SW480 (cell line): ENCODE measurements at places on chromosomes 6 and 20.

DNA sequence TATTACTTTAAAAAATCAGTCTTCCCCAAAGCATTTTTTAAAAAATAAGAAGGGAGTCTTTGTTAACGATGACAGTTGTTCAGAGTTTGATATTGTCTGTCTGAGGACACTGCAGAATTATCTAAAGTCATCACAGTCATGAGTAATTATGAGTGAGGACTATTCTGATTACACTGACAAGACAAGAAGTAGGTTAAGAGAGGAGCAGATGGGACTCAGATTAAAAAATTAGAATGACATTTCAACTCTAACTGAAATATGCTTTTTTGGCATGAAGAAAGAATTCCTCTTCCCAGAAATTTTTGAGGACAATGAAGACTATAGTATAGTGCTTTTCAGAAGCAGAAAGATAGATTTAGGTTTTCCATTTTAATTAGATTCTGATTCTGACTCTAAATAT is 456.5 kb downstream of the EPHA7 start:
- DNase-seq = no peak

DNA sequence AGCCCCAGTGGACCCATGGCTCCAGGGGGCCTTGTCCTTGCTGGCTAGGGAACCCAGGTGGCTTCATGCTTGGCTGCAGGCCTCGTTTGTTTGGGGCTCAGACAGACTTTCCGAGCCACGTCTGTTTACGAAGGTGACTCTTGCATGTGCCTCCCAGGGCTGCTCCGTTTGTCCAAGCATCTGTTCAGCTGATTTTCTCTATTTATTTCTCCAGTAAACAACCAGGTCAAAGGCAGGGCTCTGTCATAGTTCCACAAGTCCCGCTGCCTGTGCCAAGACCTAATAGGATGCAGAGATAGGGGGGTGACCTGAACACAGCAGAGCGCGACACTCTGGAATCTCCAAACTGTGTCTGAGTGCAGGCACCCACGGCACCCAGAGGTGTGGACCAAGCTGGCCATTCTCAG is 12.8 kb upstream of the SPO11 start:
- no peak for DNase-seq

GRCh38 chr20:58384821-58385220 is 4.2 kb upstream of the VAPB start:
- DNase-seq = no peak

DNA sequence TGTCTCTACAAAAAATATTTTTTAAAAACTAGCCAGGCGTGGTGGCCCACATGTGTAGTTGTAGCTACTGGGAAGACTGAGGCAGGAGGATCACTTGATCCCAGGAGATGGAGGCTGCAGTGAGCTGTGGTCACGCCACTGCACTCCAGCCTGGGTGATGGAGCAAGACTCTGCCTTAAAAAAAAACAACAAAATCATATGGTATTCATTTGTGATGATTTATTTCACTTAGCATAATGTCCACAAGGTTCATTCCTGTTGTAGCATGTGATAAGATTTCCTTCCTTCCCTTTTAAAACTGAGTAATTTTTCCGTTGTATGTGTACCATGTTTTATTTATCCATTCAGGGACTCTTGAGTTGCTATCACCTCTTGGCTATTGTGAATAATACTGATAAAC is 26.2 kb downstream of the TMEM170B start:
- DNase-seq = no peak

- no peak for DNase-seq
Observed at GRCh38 chr6:56033401-56033800, 158.0 kb upstream of the BMP5 start.

DNA sequence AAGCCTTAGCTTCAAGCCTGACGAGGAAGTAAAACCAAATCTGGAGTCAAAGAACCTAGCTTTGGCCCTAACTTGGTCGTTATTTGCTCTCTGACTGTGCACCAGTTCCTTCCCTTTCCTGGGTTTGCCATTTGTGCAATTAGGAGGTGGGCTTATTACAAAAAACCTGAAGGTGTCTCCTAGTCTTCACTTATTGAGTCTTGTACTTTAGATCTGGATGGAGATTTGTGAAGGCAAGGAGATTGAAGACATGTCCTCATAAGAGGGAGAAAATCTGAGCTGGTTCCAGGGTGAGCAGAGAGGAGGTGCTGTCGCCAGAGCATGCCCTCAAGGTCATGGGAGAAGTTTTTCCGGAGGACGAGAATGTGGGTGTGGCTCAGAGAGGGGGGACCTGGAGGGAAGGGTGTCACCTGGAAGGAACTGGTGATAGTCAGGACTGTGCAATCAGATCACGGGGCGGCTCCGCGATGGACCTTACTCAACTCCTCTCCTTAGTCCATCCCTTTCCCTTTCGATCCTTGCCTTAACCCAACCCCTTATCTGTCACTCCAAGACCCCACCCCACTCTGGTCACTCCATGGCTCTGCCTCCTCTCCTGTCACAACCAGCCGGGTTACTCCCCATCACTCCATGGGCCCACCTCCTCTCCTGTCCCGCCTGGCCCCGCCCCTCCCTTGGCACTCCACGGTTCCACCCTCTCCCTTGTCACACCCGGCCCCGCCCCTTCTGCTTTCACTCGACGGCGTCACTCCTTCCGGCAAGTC is 588 bp upstream of the ACSS2 start:
- peak; percentile 100 for DNase-seq
